Stimulated activated CD4-positive, alpha-beta T cell treated with anti-CD3 and anti-CD28 coated beads, Interleukin-15, amount 100 ng/mL, for 1 hour (primary cell): ENCODE measurements at places on chromosomes 2 and 18.

GRCh38 chr2:162964513-162964912, 125.9 kb upstream of the KCNH7 start:
- no peak for DNase-seq

DNA sequence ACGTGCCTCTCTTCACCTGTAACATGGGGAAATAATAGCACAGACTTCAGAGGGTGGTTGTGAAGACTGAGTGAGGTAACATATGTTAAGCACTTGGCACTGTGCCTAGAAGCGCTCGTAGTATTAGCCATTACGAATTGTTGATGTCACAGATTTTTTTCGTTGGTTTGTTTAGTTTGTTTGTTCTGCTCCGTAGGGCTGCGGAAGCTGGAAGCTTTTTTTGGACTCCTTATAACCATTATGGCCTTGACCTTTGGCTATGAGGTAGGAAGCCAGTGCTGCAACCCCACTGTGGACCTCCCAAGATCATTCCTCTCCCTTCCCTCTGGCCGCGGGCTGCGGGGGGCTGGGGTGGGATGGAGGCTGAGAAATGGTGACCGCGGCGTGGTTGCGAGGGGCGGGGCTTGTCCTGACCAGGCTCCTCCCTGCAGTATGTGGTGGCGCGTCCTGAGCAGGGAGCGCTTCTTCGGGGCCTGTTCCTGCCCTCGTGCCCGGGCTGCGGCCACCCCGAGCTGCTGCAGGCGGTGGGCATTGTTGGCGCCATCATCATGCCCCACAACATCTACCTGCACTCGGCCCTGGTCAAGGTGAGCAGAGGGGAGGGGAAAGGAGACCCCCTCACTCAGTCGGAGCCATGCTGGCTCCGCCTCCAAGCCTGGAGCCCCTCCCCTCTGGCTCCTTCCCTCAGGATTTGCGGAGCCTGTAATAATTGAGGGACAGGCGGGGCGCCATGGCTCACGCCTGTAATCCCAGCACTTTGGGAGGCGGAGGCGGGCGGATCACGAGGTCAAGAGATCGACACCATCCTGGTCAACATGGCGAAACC, 5.5 kb downstream of the SLC11A1 start:
- DNase-seq = no peak

- no peak for DNase-seq
Observed at GRCh38 chr2:180829836-180830235, 150.6 kb upstream of the UBE2E3 start.

DNA sequence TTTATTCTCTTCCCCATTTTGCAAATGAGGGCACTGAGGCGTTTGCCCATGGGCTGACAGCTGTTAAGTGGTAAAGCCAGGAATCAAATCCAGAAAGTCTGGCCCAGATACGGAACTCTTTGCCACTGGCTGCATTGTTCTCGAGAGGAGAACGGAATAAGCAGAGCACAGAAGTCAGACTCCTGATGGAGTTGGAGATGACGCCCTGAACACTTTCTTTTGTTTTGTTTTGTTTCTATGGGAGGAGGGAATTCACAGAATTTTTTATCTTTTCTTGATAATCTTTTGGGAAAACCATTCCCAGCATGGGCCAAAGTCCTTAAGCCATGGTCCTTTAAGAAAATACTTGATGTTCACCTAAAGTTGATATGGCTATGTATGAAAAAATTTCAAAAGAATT, 322.2 kb downstream of the RDH14 start:
- DNase-seq = no peak

DNA sequence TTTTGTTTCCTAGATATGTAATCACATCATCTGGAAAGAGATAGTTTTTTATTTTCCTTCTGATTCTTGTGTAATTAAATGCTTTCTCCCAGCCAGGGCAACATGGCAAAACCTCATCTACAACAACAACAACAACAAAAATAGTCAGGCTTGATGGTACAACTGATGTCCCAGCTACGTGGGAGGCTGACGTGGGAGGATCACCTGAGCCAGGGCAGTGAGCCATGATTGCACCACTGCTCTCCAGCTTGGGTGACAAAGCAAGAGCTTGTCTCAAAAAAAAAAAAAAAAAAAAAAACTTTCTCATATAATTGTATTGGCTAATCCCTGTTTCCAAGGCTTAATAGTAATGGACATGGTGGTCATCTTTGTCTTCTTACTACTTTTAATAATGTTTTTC, 26.4 kb upstream of the PGAP1 start:
- no peak for DNase-seq

DNA sequence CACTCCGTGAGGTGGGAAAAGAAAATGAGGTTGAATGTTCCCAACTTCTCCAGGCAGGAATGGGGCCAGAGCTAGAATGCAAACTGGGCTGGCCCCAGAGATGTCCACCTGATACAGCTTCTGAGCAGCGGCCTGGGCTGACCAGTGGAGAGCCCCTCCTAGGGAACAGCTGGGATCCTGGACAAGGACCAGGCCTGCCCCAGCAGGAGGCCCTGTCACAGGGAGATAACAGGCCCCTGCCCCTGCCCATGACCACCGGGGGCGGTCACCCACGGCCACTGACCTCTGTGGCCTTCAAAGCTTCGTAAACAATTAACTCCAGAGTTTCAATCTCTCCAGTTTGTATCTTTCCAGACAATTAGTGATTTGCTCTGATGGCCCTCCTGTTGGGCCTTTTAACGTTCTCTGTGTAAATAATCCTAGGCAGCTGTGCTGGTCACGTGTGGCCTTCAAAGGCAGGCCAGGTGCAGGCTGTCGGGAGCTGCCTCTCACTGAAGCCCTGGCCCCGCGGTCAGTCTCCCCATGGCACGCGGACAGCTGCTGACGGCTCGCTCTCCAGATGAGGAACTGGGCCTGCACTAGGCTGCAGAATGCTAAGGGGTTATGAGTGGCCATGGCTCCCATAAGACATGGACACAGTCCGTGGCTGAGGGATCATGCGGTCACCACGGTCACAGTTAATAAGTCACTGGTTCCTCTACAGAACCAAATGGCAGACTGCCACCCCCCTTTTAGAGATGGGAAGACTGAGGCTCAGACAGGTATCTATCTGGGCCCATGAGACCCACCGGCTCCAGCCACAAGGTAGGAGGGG, 9.2 kb downstream of the HS6ST1 start:
- DNase-seq = no peak
